ENCODE measurements at places on chromosomes 6 and 20.

- DNase-seq = no peak
Measured at GRCh38 chr6:3317741-3318211, 59.0 kb downstream of the PSMG4 start.

- no peak for DNase-seq
Measured at GRCh38 chr6:154471609-154472362, 38.7 kb downstream of the CNKSR3 start.

- DNase-seq = no peak
Measured at GRCh38 chr6:137856138-137856898, 10.7 kb upstream of the TNFAIP3 start.

GRCh38 chr6:145375502-145375901 lies 359.8 kb downstream of the EPM2A start:
- DNase-seq = no peak

GRCh38 chr6:6645261-6645917 lies 56.9 kb downstream of the LY86 start:
- no peak for DNase-seq

DNA sequence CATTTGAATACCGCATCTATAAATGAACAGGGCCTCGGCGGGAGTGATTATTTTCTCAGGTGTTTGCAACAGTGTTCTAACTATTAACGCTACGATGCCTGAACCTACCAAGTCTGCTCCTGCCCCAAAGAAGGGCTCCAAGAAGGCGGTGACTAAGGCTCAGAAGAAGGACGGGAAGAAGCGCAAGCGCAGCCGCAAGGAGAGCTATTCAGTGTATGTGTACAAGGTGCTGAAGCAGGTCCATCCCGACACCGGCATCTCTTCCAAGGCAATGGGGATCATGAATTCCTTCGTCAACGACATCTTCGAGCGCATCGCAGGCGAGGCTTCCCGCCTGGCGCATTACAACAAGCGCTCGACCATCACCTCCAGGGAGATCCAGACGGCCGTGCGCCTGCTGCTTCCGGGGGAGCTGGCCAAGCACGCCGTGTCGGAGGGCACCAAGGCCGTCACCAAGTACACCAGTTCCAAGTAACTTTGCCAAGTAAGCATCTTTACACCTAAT lies 70.9 kb downstream of the HFE start:
- peak; percentile 74 for DNase-seq
